Renal cortex interstitium (tissue), 15 donors: ENCODE measurements at places on chromosomes 4 and X.

GRCh38 chr4:82268050-82268825 is 105.6 kb downstream of the HNRNPD start:
- peak; percentile 43 for DNase-seq

DNA sequence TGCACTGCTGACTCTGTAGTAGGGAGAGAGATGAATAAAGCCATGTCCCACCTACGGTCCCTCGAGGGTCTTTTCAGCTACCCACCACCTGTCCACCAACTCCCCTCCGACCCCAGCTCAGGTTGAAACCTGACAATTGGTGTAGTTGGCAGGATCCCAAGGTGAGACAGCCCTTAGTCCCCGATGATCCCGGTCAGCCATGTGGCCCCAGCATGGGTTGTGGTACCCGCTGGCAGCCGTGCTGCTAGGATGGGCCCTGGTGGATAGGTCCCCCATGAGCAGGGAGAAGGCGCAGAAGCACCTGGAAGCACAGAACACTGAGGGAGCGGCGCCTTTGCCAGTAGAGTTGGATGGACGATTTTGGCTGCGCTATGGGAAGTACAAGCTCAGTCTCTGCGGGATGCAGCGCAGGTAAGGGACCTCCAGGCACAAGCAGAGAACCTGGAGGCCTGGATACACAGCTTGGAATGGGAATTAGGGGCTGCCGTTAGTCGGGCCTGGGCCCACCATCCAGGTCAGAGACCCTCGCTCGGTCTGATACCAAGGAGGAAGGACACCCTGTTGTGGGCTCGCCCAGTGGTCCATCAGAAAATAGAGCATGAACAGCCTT is 694.6 kb upstream of the AGA start:
- no peak for DNase-seq

DNA sequence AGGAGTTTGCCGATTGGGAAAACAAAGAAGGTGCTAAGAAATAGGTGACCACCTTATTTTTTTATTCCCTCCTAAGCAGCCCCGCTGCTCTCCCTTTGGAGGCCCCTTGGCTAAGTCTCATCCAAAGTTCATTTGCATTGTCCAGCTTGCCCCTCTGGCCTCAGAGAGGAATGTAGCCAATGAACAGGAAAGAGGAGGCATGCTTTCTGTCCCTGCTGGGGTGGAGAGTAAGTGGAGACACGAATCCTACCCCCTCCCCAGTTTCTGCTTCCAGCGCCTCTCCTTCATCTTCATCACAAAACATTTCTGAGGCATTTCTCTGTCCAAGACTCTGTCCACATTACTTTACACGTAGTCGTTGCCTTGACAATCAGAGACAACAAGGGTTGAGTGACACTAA is 38.7 kb downstream of the NLGN3 start:
- no peak for DNase-seq

DNA sequence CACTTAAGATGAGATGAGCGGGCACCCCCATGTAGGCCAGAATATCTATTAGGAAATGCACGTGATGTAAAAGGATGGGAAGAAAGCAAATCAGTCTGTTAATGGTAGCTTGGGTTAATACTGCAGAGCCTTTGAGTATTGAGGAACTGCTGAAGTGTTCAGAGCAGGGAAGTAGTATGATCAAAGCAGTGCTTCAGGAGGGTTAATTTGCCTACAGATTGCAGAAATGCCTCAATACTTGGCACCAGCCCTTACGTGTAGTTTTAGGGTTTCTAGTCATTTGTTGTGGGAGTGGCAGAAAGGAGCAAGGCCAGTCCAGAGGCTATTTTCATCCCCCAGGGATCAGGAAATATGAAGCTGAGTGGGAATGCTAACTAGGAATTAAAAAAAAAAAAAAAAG is 19.7 kb downstream of the ZFX start:
- DNase-seq: no peak

DNA sequence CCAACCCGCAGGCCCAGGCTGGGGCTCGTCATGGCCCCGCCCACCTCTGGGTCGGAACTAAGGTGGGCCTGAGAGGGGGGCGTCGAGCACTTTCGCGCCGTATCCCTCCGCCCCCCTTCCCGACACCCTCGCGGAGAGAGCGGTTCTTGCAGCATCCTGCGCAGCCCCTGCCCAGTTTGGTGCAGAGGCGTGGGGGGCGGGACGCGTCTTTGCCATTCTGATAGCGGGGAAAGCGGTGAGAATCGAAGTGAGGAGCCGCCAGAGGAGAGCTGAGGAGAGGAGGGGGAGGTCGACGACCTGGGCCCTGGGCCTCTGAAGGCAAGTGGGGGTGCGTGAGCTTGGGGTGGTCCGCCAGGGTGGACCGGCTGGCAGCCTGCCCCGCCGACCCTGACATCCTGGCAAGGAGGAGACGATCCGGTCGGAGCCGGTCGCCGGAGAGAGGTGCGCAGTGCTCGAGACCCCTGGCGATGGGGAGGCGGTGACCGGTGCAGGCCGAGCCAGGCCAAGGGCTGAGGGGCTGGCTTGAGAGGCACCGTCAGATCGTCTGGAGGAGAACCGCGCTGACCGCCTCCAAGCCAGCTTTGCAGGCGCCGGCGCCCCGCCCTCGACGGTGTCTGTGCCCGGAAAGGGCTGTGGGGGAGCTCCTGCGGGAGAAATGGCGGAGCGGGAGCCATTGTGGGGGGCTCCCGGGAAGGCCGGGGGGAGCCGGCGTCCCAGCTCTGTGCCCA is 25.5 kb downstream of the GPRASP3 start:
- peak; percentile 38 for DNase-seq

DNA sequence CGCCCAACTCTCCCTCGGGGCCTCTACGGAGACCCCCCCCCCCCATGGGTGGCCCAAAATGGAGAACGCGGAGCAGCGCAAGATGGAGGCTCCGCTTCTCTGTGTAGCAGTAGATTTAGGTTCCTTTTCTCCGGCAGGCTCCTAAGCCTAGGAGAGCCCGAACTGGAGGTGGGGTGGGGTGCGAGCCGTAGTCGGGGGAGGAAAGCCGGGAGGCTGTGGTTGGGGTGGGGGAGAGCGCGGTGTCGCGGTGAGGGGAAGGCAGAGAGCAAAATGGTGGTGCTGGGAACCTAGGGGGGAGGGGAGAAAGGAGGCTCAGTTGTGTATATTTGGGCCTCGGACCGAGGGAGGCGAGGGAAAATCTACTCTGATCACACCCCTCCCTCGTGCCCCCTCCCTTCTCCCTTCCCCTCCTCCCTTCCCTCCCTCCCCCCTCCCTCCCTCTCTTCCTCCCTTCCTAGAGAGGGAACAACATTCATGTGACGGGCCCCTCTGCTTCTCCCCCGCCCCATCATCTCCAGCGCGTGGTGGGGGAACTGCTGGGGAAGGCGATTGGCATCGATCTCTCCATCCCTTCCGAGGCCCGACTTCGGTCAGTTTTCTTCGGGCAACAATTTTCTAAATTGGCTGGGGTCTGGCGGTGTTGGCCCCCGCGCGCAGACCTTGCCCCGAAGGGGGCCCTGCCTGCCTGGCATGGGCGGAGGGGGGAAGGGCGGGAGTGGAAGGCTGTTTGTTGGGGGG is at the start of gene STAG2:
TSS of gene STAG2 (plus strand) at position 439 of the 738 bp plus-strand sequence. CDS start 60,922 bp downstream, outside the sequence.
- DNase-seq: peak; percentile 77

DNA sequence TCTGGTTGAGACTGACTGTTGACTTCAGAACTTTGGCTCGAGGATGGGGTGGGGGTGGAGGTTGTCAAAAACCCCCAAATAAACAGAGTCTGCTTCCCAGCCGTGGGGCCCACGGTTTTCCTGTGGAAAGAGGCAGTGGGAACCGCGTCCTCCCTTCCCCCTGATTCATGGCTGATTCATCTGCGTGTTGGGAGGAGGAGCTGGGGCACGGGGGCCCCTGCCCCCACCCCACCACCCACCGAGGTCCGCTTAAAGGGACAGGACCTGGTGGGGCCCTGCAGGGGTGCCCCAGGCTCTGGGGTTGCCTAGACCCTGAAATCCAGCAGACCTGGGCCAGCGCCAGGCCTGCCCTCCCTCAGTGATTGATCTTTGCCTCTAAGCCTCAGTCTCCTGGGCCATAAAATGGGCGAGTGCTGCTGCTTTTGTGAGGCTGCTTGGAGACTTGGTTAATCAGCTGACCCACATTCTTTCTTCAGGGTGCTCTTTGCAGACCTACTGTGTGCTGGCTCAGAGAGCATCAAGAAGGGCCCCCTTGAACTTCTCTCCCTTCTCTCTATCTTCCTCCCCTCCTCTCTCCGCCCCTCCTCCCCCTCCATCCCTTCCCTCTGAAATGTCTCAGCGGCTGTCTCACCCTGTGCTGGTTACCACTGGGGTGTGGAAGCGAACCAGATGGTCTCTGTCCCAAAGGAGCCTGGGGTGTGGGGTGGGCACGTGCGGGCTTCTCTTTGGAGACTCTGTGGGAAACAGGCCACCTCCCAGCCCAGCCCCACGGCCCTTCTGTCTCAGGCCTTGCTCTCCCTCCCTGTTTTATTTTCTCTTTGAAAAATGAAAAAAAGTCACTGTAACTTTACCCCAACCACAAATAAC is 9.1 kb downstream of the HTRA3 start:
- DNase-seq: no peak

GRCh38 chr4:93186846-93187245 is 641.7 kb upstream of the ATOH1 start:
- DNase-seq: no peak

DNA sequence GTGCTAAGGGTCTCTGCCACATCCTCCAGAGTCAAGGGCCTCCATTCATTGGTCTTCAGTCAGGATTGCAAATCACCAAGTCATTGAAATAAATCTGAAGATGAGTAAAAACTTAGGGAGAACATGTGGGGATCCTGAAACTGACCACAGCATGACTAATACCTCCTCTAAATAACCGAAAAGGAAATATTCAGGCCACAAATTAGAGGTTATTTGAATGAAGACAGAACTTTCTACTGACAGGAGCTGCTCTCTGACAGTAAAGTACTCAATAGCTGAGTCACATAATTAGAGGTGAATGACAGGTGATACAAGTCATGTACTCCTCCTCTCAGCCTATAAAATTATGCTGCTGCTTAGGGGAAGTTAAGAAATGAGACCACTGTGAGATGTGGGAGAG is 240.2 kb upstream of the F9 start:
- no peak for DNase-seq
